ENCODE measurements at places on chromosomes 5 and 9.

GRCh38 chr5:177128551-177128981 lies 5.0 kb upstream of the NSD1 start:
- DNase-seq = no peak

DNA sequence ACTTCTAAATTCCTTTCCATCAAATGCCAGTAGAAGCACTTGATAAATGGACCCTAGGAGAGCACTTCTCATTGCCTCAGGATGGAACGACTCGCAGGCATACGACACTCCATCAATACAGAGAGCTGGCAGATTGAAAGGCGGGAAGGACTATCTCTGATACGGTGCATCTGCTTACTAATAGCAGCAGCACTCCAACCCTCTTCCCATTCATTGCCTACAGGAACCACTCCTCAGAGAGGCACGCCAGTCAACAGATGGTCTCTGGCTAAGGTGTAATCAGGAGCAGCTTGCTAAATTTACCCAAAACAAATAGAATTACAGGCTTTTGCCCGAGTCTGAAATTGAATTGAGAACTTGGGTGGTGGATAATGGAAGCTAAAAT lies 168.1 kb downstream of the EFNA5 start:
- no peak for DNase-seq

DNA sequence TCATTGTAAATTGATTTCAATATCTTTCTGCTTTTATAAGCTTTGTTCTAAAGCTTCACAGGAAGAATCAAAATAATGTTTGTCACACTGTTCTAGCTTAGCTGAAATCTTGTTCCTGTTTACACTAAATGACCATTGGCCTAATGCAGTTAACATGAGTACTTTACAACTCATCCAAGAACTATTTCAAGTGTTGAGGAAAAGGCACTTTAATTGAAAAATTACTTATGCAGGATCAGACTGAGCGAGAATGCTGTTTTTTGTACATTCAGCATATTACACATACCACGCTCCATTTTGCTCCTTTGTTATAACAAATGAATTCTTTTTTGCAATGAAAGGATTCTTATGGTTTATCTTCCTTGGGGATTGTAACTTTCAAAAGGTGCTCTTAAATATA lies 22.4 kb upstream of the SMIM15 start:
- DNase-seq = no peak

GRCh38 chr9:122058709-122059108 lies 34.4 kb downstream of the TTLL11 start:
- DNase-seq = no peak

GRCh38 chr9:115596021-115596745 lies 478.2 kb upstream of the TNC start:
- DNase-seq = no peak

DNA sequence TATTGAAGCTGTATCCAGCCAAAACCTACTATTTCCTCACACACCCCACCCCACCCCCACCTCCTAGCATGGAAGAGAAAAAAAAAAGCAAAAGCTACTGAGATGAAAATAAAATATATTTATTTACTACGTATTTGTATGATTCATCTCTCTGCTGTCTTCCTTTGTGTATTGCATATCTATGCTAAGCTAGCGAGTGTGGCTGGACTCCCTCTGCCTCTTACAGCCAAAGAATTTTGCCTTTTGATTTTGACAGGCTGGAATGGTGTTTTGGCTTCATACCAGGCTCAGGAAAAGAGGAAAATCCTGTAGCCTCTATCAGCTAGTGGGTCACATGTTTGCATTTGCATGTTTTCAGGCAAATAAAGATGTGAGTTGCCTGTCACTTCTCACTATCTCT lies 2.2 kb downstream of the ABLIM3 start:
- DNase-seq = no peak

- no peak for DNase-seq
Measured at GRCh38 chr9:76655971-76656370, 108.3 kb upstream of the PCA3 start.

- no peak for DNase-seq
Measured at GRCh38 chr9:136722093-136722968, 10.0 kb downstream of the DIPK1B start.

- DNase-seq = no peak
Measured at GRCh38 chr9:33029231-33029786, 4.2 kb downstream of the DNAJA1 start.

- no peak for DNase-seq
Measured at GRCh38 chr9:93303258-93303771, 119.4 kb downstream of the WNK2 start.

DNA sequence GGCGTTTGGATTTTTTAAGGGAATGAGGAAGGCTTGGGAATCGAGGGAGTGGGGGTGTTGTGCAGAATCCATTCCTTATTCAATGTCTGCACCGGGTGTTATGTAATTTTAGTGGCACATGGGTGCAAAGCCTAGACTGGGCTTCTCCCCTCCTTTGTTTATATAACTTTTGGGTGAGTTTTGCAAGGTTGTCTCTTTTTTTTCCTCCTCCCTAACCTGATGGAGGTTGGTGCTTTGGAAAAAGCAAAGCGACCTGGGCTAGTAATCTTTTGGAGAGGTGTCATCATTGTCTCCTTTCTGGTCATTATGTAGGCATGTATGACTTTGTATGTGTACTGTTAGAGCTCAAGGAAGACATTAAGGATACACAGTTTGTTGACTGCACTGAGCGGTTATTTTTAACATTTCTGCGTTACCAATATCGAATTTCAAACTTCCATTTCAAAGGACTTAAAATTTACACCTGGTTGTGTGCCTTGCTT lies 3.1 kb downstream of the SMARCA2 start:
- DNase-seq = no peak

DNA sequence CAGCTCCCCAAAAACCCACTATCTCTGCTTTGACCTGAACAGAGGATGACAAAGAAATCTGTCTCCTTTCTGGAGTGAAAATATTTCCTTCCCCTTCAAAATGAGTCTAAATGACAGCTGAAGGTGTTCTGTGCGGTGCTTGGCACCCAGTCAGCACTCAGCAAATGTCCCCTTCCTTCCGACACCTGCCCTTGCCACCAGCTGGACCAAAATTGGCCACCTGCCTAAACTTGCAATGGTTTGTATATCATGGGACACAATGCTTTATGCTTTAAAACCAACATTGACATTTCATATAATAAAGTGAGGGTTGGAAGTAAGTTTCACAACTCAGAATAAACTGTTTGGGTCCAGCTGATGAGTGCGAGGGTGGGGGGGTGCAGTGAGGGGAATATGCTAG lies 7.5 kb upstream of the TTC1 start:
- DNase-seq = no peak

- no peak for DNase-seq
Measured at GRCh38 chr5:142906863-142907671, 136.9 kb downstream of the ARHGAP26 start.

GRCh38 chr5:168114444-168115017 lies 176.9 kb upstream of the WWC1 start:
- DNase-seq = peak; percentile 46

Data from activated naive CD8-positive, alpha-beta T cell treated with anti-CD3 and anti-CD28 coated beads for 36 hours (primary cell).